ENCODE measurements at places on chromosomes 3 and 15.
A peak's percentile ranks its signal among the peaks of the same experiment; 100 is the strongest.

DNA sequence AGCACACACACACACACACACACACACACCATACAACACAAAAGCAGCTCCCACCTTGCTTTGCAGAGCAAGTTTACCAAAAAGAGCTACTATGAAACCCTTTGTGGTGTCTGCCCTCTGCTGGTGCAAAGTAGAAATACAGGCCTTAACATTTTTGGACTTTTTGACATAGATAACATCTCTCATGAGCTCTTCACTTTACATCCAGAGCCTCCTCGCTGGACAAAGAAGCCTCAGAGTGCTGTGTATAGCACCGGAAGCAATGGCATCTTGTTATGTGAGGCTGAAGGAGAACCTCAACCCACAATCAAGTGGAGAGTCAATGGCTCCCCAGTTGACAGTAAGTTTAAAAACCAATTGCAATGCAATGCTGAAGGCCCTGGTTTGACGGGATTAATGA is 157.9 kb downstream of the CHL1 start:
- DNase-seq, result peak; percentile 2

GRCh38 chr3:13851091-13851849 is 28.6 kb downstream of the WNT7A start:
- DNase-seq, result no peak

DNA sequence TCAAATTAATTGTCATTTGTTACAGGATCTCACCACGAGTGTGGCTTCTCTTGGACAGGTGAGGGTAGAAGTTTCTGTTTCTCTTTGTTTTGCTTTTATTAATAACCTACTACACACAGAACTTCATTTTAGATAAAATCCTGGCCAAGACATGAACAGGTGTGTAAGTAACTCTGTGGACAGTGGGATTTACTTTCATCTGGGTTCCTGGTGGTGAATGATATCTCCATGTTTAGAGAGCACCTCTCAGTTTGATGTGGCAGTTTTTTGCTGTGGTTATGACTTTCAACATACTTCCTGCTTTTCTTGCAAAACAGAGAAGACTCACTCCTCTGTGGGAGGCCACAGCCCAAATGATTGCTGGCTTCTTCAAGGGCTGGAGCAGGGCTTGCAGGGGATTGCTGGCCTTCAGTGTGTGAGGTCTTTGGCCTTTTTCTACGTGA is 71.1 kb upstream of the XCR1 start:
- peak; percentile 70 for DNase-seq

GRCh38 chr3:56969851-56970250 is 90.6 kb upstream of the SPATA12 start:
- DNase-seq, result no peak

DNA sequence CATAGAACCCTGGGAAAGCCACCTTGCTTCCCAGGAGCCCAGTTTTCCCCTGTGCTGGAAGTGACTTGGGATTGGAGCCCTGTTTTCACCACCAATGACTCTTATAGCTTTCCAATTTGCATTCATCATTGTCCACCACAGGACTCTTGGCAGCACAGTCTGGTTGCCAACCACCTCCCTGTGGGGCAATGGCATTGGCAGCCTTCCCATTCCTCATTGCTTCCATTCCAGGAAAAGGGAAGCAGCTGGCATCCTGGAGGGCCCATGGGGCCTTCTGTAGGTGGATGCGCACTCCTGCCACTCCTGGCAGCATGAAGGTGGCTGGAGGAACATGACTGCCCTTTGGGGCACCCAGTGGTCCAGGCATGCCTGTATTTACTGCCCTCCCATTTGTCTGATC is 57.7 kb downstream of the FEM1B start:
- DNase-seq, result no peak

DNA sequence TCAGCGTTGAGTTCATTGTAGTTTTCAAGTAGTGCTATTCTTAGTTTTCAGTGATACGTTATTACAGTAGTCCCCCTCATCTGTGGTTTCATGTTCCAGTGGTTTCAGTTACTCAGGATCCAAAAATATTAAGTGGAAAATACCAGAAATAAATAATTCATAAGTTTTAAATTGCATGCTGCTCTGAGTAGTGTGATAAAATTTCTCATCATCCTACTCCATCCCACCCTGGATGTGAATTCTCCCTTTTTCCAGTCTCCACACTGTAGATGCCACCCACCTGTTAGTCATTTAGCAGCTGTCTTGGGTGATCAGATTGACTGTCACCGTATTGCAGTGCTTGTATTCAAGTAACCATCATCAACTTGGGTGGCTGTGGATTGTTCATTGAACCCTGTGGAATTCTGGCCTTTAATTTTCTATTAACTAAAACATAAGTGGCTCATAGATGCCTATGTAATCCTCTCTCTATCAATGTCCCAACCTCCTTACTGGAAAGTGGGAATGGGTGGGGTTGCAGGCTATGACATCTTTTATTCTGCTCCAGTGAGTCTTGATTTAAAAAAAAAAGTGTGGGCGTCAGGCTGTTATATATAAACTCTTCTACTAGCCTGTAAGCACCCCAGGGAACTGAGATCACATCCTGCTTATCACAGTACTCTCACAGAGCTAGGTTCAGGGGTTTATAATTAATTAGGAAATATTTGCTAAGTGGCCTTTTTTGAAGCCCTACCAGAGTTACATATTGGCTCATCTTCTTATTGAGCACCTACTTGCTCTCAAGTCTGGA is 97.5 kb downstream of the CFAP20DC start:
- no peak for DNase-seq

DNA sequence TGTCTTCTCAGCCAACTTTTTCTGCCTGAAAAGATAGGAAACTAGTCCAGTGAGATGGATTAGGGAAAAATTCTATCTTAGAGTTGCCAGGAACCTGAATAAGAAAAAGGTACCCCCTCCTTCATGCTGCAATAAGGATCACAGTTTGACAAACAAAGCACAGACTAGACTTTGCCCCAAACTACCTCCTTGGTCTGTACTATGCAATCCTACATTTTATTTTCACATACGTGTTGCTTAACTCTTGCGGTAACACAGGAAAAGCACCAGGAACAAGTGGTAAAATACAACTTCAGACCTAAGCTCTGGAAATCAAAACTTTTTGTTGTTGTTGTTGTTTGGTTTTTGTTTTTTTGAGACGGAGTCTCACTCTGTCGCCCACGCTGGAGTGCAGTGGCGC is 11.3 kb upstream of the IL12A start:
- no peak for DNase-seq

DNA sequence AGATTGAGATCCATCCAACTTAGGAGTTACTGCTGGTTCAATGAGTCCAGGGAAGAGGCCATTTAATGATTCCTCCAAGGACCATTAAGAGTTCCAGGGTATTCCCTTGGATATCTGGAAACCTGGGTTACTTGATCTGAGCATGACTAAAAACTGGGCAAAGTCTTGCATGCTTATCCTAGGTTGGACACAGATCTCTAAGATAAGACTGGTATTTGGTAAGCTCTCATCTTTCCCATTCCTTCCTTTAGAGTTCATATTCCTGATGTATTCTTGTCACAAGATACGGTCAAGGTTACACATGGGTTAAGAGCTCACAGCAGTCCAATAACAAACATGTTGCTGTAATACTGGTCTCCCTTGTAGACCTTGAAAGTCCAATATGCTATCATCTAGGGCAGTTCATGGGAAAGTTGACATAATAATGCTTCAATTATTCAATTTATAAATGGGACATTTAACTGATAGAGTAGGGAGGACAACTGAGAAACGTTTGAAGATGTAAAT is 301.7 kb downstream of the TIGIT start:
- DNase-seq, result no peak

- no peak for DNase-seq
These were observed 26.3 kb downstream of the KCNMB3 start for GRCh38 chr3:179224584-179224983.

Measured in activated T-helper 1 cell treated with anti-CD3 and anti-CD28 coated beads, Interleukin-12 subunit alpha, Interleukin-12 subunit beta, Interleukin-2, Interleukin-4 antibody, amounts not matched to agents 30 ng/mL and 10 ng/mL and 1 ng/mL, durations not matched to agents 14 hours and 24 hours and 36 hours (primary cell).